Dermis lymphatic vessel endothelial cell (primary cell): ENCODE measurements at places on chromosomes 6 and 20. TPM values are rescaled to one million over a fixed set of nuclear protein-coding genes. Genes with fewer than 3 reads are reported as not detected.

KCNK16 gene
- not detected in 2 replicates for total RNA-seq

PTK6 gene
- total RNA-seq: under 0.01 TPM in 1 of 2 replicates, not detected in the other

CLPSL1 gene
- total RNA-seq: not detected in 2 replicates

HLA-DQB2 gene
- total RNA-seq: not detected in 2 replicates

MUC21 gene
- not detected in 2 replicates for total RNA-seq

ARFGEF3 gene
- total RNA-seq: 1.7 and 2.5 TPM in 2 replicates
